Liver (tissue), 10 donors: ENCODE measurements at places on chromosomes 6 and 20.

DNA sequence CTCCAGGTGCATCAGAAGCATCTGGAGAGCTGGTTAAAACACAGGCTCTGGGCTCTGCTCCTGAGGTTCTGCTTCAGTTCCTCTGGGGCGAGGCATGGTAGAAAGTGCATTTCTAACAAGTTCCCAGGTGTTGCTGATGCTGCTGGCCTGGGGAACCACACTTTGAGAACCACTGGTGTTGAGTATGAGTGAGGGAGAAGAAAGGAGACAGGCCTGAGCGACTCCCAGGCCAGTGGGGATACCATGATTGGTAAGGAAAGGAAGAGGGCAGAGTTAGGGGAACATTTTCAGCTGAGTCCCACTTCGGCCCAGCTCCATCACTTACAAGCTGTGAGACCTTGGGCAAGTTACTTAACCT is 36.8 kb downstream of the KIAA1755 start:
- no peak for DNase-seq

DNA sequence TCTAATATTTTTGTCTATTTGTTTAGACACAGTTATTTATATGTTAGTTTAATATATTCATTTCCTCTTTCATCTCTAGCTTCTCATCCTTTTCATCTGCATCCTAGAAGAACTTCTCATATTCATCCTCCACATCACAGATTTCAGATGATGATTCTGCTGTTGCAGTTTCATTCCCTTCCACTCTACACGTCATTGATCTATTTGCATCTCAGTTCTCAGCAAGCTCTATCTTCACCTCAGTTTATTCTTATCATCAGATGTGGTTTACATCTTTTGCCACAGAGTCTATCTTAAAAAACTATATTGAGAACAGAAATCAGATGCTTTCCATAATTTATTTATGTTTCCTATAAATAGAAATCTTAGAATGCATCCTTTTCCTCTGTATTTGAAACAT is 13.3 kb downstream of the SLC2A12 start:
- DNase-seq, result no peak

DNA sequence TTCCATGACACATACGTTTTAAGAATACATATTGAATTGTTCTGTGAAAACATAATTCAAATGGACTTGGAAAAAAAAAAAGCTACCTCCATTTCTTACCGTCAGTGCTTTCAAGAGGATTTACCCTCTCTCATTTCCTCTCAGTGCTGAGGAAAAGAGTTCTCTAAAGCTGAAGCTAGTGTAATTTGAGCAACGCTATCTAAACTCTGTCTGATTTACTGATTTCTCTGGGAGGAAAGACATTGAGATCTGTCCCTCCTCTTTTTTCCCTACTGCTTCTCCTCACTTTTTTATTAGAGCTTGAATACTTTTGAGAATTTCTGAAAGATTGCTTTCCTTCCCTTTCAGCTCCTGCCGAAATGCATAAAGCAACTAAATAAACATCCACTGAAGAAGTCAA is 41.2 kb upstream of the GRIK2 start:
- DNase-seq, result no peak

GRCh38 chr6:84854811-84855400 is 90.5 kb upstream of the TBX18 start:
- no peak for DNase-seq

GRCh38 chr6:90305800-90306448 is 9.3 kb upstream of the BACH2 start:
- DNase-seq, result no peak

- no peak for DNase-seq
Measured at GRCh38 chr20:14611479-14611878, 274.1 kb upstream of the FLRT3 start.

DNA sequence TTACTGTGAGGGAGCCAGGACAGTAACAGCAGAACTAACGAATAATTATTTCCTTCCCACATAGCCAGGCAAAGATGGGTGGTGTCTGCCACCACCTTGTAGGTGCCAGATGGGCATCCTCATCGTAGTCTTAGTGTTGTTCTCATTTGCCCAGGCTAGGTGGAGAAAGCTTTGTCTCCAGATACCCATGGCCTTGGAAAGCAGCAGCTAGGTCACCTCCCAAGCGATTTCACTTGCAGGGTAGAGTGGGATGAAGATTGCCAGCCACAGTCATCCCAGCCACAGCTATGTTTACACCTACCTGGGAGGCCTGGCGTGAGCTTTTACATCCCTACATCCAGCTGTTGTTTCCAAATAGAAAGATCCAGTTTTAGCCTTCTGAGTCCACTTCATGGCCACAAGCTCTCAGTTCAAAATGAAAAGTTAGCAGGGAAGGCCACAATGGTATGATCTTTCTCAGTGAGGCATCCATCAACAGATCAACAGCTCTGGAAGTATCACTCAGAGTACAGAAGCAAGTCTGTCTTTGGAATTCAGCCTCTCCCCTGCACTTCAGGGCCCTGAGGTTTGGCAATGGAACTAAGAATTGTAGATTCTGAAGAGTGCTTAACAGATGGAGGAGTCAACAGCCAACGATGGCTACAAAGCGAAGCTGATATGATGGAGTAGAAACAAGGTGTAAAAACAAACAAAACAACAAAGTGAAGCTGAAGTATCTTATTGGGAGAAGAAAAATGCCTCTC is 11.0 kb upstream of the SNRPC start:
- no peak for DNase-seq

DNA sequence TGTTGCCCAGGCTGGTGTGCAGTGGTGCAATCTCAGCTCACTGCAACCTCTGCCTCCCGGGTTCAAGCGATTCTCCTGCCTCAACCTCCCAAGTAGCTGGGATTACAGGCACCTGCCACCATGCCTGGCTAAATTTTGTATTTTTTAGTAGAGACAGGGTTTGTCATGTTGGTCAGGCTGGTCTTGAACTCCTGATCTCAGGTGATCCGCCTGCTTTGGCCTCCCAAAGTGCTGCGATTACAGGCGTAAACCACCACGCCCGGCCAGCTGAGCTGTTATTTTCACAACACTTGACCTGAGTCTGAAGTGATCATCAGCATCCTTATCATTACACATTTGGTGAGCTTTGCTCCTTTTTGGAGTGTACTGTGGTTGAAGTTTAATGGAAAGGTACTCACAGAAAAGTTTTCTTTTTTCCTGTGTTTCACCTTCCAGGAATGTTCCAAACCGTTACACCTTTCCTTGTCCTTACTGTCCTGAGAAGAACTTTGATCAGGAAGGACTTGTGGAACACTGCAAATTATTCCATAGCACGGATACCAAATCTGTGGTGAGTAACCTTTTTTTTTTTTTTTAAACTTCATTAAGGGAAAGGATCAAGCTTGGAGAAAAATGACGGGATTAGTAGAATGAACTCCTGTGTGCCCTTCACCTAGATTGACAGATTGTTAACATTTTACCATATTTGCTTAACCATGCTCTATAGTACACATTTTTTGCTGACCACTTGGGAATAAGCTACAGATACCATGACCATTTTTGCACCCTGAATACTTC is 9.7 kb downstream of the RNF114 start:
- DNase-seq, result no peak

DNA sequence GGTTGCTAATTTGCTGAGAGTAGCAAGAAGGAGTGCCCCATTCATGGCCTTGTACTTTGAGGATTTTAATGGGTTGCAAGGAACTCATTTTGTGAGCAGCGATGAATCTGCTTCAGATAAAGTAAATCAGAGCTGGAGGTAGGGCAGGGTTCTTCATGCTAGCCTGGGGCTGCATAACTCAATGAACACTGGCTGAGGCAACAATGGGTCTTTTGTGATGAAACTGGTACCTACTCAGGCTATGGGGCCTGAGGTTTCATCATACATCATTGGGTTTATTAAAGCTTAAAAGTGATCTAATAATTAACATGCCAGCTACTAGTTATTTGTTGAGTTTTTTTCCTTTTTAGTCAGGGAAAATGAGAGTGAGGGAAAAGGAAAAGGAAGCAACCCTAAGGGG is 106.9 kb downstream of the FAM50B start:
- no peak for DNase-seq

GRCh38 chr6:106398621-106399020 is 38.1 kb downstream of the CRYBG1 start:
- no peak for DNase-seq

DNA sequence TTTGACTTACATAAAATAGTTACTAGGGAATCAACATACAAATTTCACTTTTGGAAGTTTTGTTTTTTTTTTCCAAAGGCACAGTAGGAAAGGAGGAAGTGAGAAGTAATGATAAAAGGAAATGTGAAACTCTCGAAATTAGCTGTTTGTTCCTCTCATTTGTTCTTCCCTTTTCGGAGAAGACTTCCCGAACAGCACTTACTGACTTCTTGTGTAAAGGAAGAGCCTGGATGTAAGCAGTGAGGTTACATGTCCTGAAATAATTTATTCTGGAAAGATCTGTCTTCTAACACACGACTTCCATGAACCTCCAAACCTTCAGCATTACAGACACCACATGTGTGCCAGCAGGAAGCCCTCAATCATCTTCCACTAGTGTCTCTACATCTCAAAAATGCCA is 59.1 kb downstream of the KIF16B start:
- no peak for DNase-seq
